Metanephros (tissue), 2 donors: ENCODE measurements at places on chromosomes 5 and 9. TPM values are rescaled to one million over a fixed set of nuclear protein-coding genes. Genes with fewer than 3 reads are reported as not detected.

Gene ACTBL2
- not detected for total RNA-seq

Gene HRH2
- 3.2 TPM for total RNA-seq

Gene SPATA31A5
- total RNA-seq = not detected

Gene GABBR2
- 2.0 TPM for total RNA-seq

Gene FBP2
- total RNA-seq = 26.9 TPM

Gene MAMDC4
- total RNA-seq = 10.9 TPM

Gene TLX3
- not detected for total RNA-seq

Gene GBGT1
- total RNA-seq = 5.6 TPM

Gene NR2F1
- 292 TPM for total RNA-seq

Gene NOXA1
- 5.3 TPM for total RNA-seq

Gene SUB1
- total RNA-seq = 83.3 TPM

Gene SOHLH1
- total RNA-seq = not detected

Gene EGFLAM
- total RNA-seq = 14.2 TPM

Gene FCN2
- 1.2 TPM for total RNA-seq

Gene CARD19
- 38.4 TPM for total RNA-seq

Gene XRCC4
- total RNA-seq = 7.6 TPM

Gene LCN15
- not detected for total RNA-seq

Gene SLC35D2
- 23.2 TPM for total RNA-seq

Gene HTR4
- total RNA-seq = 0.35 TPM

Gene FGF10
- 10.9 TPM for total RNA-seq

Gene SEC24A
- 18.9 TPM for total RNA-seq
